ENCODE measurements at places on chromosomes 13 and 19.

DNA sequence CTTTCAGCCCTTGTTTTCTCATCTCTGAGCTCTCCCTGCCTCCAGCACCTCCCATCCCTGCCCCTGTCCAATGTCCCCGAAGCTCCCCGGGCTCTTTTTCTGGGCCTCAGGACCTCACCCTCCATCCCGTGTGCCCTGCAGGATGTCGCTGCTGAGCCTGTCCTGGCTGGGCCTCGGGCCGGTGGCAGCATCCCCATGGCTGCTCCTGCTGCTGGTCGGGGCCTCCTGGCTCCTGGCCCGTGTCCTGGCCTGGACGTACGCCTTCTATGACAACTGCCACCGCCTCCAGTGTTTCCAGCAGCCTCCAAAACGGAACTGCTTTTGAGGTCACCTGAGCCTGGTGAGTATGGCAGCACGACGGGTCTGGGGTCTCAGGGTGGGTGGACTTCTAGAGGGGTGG lies 51.1 kb upstream of the CYP4F8 start:
- no peak for DNase-seq

DNA sequence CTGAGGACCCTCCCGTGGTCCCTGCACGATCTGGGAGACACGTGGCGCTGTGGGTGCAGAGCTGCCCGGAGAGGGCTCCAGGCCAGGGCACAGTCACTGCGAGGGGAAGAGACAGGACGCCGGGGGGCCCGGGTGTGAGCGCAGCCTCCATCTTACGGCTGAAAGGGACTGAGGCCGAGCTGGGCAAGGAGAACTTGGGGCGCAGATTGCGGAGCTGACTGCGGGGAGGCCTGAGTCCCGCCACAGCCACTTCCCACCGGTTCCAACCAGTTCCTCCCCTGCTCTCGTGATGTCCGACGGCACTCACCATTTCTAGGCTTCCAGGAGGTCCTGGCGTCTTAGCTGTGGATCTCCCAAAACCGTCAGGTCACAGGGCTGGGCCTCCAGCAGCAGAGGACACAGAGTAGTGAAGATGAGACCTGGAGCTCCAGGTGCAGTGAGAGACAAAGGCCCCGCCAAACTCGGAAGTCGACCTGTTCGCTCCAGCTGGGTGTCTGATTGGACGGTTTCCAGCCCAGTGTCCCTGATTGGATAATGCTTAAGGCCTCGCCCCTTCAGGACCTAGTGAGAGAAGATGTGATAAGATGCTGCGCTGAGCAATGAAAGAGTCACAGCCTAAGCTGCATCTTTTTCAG lies 4.8 kb upstream of the ZNF253 start:
- no peak for DNase-seq

DNA sequence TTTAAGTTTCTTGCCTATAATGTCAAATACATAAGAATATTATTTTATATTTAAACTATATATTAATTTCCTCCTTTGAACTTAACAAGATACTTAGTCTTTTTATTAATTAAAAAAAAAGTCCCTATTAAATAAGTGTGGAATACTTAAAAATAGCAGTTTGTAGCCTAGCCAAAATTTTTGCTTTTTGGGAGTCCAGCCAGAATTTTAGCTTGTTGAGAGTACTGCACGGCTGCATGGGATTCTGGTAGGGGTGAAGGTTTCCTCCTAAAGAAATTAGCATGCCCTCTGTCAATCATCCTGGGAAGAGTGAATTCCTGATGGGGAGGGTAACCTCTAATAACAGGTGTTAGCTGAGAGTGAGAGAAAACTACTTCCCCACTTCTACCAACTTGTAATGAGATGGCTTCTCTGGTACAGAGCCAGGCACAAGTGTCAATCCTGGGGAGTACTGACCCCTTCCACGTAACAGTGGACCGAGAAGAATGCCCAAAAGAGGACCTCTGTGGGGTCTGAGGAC lies 195.7 kb downstream of the SPRY2 start:
- DNase-seq = no peak

DNA sequence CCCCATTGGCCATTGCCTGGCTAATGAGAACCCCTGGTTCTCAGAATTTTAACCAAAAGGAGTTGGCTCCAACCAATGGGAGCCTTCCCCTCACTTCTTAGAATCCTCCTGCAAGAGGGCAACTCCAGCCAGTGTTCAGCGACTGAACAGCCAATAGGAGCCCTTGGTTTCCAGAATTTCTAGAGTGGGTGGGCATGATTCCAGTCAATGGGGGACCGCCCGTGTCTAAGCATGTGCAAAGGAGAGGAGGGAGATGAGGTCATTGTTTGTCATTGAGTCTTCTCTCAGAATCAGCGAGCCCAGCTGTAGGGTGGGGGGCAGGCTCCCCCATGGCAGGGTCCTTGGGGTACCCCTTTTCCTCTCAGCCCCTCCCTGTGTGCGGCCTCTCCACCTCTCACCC lies 9.5 kb upstream of the SWSAP1 start:
- DNase-seq = no peak

DNA sequence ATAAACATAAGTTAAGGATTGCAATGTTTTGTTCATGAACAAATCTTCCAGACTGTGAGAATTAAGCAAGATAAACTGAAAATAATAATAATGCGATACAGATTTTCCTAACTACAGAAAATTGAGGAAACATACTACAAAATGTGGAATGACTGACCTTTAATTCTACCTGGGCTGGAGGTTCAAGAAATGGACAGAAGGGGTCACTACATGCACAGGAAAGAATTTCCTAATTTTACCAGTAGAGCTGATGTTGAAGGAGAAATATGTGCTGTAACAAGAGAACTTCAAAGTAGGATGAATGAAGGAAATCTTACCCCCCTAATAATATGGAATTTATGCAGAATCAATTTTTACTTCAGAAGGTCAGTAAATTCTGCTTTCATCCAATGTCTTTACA lies 62.3 kb downstream of the ZNF627 start:
- no peak for DNase-seq

DNA sequence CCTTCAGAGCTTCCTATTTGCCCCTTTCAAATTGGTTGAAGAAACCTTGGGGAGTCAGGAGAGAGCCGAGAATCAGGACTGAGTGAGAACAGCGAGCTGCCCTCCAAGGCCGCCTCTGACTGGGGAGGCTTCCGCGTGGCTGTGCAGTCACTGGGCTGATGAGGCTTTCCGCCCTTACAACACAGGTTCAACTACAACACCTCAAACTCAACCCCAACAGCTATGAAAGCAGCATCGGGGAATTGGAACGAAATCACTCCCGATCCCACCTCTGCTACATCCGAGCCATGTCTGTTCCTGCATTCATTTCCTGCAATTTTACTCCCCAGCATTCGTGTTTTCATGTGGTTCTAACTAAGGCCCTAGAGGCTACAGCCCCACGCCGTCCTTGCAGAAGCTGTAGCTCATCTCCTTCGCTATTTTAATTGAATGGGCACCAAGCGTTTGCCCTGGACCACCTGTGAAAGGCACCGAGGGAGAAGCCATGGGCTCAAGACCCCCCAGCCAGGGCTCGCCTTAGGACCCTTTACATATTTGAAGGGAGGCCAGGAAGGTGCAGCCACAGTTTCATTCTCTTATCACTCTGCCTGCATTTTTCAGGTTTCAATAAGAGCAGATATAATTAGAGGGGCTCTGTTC lies 12.3 kb upstream of the RASA3 start:
- no peak for DNase-seq

- no peak for DNase-seq
Measured at GRCh38 chr13:33004511-33004910, 11.7 kb upstream of the KL start.

- no peak for DNase-seq
Measured at GRCh38 chr19:54660964-54661363, 1.8 kb upstream of the LILRB4 start.

DNA sequence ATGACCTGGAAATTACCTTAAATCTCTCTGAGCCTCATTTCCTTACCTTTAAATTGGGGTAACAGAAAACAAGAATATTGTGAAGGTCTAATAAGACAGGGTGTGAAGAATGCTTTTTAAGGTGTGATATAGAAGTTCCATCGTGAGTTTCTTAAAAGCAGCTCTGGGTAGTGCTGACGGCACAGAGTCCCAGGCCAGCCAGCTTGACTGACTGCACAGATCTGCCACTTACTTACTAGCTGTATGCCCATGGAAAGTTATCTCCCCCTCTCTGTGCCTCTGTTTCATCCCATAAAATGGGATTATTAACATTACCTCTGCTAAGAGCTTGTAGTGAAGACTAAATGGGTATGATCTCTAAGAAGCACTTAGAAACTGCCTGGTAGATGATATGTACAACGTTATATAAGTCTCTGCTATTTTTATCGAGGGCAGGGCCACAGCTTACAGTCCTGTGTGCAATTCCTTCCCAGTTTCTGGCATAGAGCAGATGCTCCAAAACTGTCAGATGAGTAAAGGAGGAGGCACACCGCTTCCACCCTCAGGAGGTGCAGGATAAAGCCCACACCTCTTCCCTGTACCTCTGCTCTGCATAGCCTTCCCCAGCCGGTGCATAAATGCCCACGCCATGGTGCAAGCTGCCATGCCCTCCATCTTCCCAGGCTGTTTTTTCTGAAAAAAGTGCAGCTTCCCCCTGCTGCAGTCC lies 99.6 kb downstream of the MBNL2 start:
- DNase-seq = no peak

DNA sequence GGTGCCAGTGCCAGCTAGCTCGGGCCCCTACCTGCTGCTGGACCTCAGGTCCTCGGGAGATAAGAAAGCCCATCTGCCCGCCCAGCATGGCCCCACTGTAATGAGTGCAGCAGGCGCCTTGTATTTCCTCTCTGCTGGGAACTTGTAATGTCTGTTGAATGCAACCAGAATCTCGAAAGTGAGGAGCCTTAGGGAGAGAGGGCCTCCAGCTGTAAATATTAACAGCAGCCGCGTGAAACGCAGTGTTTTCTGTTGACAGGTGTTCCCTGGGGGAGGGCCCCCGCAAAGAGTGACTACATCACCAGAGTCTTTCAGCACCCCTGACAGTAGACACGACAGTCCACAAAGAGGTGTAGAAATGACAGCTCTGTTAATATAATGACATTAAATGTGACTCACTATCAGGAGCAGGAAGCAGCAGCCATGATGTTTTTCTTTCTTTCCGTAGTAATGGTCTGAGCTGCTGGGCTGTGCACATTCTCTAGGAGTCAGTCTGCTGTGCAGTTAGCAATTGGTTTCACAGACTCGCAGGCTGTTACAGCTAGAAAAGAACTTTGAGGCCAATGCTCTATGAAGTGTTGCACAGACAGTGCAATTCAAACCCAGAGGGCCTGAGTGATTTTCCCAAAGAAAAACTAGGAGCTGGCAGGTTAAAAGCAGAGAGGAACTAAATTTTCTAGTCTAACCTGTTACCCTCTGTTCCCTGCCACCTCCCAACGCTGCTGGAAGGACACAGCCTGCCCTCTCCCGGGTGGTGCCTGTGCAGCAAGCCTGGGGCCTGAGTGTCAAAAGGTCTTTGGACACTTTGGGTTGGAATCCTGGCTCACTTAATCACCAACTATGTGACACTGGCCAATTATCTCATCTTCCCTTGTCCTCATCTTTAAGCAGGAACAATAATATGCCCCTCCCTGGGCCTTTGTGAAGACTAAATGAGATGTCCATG lies 58.6 kb upstream of the WASF3 start:
- DNase-seq = no peak

GRCh38 chr13:110351636-110352420 lies 44.7 kb downstream of the COL4A2 start:
- no peak for DNase-seq

- DNase-seq = no peak
Measured at GRCh38 chr13:23392313-23392712, 41.2 kb downstream of the SACS start.

GRCh38 chr19:54160182-54160811 lies 776 bp upstream of the LENG1 start:
- no peak for DNase-seq

GRCh38 chr19:6465006-6465405 lies 935 bp downstream of the CRB3 start:
- DNase-seq = no peak

GRCh38 chr13:34867590-34867989 lies 74.5 kb upstream of the NBEA start:
- no peak for DNase-seq

DNA sequence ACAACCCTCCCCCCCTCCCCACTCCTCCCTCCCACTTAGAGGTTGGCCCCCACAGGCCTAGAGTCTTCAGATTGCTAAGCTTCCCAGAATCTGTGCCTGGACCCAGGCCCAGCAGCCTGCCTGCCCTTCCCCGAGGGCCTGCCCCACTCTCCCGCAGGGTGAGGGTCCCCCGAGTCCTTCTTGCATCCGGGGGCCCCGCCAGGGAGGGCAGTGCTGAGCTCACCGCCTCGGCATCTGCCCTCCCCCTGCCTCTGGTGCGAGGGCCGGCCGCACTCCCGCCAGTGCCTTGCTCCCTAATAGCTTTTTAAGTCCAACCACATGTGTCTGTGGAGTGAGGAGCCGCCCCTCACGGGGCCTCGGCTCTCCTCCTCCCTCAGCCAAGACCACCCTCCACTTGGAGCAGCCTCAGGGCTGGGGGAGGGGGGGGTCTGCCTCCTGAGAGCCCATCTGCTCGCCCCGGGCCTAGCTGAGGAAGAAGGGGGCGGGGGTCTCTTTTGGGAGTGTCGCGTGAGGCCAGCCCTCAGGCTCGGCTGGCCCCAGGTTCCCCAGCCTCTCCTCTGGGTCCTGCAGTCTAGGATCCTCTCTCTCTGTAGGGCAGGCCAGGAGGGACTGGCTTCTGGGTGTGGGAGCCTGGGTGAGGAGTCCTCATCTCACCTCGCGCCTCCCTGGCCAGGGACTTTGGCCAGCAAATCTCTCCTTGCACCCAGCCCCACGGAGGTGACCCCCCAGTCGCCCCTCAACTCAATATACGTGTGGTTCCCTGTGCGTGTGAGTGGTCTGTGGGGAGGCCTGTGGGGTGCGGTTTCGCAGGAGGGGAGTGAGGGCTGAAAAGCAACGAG lies 47.2 kb downstream of the LYL1 start:
- DNase-seq = no peak

GRCh38 chr13:37870895-37871550 lies 1.5 kb upstream of the TRPC4 start:
- DNase-seq = no peak

DNA sequence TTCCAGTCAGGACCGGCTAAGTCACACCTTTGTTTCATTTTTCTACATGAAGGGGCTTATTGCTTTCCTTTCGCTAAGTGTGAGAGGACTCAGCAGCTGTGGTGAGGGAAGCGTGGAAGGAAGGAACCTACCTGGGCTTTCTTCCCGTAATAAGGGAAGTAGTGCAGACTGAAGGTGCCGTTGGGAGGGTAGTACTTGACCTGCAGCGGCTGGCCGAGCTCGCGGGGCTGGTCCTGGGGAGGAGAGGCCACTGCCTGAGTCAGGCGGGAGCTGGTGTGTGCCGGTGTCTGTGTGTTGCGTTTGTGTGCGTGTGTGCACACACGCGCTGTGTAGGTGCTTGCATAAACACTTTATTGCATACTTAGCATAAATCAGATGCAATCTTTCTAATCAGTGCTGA lies 7.7 kb downstream of the ATP4B start:
- no peak for DNase-seq

Measured in stimulated activated CD8-positive, alpha-beta memory T cell treated with anti-CD3 and anti-CD28 coated beads, Interleukin-15, amount 100 ng/mL, for 24 hours (primary cell).